Iris pigment epithelial cell (primary cell): ENCODE measurements at places on chromosomes 3 and 15.

DNA sequence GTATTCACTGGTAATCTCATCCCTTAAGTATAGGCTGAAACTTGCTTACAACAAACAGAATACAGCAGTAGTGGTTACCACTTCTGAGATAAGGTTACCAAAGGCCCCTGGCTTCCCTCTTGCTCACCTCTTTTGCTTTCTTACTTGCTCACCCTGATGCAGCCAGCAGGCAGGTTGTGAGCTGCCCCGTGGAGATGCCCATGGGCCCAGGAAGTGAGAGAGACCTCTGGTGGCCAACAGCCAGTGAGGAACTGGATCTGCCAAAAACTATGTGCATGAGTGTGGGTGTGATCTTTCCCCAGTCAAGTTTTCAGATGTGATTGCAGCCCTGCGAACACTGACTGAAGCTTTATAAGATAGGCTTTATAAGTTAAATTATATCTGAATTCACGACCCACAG is 48.7 kb downstream of the NMNAT3 start:
- DNase-seq: peak; percentile 14

DNA sequence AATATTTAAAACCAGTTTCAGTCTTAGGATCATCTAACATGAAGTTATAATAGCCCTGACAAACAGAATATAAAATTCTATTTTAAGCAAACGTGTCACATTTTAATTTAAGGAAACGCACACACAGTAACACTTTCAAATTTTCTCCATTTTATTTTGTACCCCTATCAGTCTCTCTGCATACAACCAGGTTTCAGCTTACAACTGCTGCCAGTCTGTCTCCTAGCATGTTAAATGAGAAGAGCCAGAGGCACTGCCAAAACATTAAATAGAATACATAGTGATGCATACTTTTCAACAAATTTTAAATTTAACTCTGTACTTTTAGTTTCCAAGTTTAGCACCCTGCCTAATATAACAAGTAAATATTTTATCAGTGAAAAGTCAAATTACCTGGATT is 60.8 kb downstream of the UACA start:
- no peak for DNase-seq

DNA sequence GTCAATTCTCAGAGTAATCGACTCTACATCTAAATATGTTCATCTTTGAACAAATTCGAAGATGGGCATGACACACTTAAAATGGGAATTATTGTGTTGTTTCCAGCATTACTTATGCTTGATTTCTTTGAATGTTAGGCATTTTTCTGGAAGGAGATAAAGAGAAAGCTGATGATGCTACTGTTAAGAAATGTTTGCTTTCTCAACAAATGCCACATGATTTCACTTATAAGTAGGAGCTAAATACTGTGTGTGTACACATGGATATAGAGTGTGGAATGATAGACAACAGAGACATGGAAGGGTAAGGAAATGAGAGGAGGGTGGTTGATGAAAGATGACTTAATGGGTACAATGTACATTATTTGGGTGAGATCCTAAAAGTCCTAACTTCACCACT is 400.9 kb downstream of the TBL1XR1 start:
- DNase-seq: peak; percentile 56

DNA sequence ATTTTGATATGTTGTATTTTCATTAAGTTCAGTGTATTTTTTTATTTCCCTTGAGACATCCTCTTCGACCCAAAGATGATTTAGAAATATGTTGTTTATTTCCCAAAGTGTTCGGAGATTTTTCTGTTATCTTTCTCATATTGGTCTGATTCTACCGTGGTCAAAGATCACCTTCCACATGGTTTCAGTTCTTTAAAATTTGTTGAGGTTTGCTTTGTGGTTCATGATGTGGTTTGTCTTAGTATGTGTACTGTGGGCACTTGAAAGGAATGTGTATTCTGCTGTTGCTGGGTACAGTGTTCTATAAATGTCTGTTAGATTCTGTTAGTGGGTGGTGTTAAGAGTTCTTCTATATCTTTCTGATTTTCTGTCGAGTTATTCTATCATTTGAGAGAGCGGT is 103.4 kb upstream of the FHIT start:
- DNase-seq: no peak

DNA sequence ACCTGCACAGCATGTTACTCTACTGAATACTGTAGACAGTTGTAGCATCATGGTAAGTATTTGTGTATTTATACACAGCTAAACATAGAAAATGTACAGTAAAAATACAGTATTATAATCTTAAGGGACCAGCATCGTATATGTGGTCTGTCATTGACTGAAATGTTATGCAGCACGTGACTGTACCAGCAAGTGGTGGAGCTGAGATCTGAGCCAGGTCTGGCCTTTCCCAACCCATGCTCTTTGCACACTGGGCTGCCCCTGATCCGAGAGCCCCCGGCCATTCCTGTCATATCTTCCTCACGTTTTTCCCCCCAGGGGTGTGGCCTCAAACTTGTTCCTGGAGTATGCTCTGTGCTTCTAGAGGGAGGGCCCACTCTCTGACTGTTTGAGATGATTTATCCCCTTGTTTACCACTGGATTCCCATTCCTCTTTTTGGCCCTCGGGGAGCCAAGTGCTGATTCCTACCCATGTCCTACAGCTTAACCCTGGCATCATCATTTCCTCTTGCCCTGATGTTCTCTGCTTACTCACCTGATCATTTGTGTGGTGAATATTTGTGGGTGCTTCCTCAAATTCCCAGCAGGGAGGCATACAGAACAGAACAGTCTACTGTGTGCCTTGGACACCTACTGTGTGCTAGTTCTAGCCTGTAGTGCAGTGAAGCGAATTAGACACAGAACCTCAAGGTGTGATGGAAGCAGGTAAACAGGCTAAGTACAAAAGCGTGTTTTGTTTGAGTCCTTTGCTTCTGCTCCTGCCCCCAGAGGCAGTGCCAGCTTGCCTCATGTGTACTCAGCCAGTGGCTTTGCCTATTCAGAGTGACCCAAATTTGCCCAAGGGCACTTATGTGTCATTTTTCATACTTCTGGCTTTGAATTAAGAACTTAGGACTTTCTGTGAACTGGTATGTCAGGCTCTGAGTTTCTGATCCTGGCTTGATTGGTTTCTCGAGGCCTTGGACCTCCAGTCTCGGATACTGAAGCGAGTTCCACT is 21.0 kb downstream of the CSRNP1 start:
- DNase-seq: no peak

DNA sequence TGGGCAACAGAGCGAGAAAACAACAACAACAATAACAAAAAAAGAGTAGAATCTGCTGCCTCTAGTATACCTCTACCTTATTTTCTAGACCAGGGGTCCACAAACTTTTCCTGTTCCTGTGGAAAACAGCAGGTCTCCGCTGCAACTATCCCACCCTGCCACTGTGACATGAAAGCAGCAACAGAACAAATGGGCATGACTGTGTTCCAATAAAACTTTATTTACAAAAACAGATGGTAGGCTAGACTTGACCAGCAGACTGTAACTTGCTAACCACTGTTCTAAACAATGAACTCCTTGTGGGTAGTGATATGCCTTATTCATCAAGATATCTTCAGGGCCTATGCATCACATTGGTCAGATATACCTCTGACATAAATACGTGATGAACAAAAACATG is 25.3 kb downstream of the POLQ start:
- no peak for DNase-seq

DNA sequence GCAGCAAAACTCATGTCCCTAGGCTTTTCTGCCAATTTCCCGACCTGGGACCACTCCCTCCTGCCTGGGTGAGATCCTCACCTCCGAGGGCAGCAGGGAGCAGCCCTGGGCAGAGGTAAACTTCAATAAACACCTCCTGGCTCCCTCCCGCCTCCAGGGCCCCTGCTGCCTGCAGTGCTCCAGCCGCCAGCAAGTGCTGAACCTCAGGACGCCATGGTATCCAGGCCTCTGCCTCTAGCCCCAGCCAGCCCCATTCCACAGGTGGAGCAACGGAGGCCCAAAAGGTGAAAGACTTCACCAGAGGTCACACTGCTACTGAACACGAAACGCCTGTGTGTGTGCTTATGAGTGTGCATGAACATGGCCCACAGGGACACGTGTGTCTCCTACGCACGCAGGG is 59.9 kb upstream of the LINGO1 start:
- DNase-seq: no peak

- no peak for DNase-seq
Measured at GRCh38 chr3:184765730-184766074, 46.3 kb upstream of the VPS8 start.

GRCh38 chr3:17643691-17644090 is 98.7 kb downstream of the TBC1D5 start:
- peak; percentile 86 for DNase-seq

GRCh38 chr3:37730383-37730782 is 131.3 kb upstream of the CTDSPL start:
- no peak for DNase-seq

DNA sequence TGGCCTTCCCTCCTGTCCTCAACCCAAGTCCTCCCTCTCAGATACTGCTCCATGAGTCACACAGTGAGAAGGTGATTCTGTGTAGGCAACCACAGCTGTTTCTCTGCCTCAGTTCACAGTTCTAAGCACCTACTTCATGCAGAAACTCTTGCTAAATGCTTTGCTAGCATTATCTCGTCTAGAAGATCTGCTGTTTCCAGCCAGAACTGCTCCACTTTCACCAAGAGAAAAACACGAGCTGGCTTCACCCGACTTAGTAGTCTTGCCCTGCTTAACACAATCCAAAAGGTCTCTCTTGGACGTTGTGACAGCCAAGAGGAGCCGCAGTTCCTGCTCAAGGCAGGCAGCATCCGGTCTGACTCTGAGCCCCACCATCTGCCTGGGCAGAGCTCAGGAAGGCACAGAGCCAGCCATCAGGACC is 272.1 kb downstream of the UACA start:
- peak; percentile 63 for DNase-seq

DNA sequence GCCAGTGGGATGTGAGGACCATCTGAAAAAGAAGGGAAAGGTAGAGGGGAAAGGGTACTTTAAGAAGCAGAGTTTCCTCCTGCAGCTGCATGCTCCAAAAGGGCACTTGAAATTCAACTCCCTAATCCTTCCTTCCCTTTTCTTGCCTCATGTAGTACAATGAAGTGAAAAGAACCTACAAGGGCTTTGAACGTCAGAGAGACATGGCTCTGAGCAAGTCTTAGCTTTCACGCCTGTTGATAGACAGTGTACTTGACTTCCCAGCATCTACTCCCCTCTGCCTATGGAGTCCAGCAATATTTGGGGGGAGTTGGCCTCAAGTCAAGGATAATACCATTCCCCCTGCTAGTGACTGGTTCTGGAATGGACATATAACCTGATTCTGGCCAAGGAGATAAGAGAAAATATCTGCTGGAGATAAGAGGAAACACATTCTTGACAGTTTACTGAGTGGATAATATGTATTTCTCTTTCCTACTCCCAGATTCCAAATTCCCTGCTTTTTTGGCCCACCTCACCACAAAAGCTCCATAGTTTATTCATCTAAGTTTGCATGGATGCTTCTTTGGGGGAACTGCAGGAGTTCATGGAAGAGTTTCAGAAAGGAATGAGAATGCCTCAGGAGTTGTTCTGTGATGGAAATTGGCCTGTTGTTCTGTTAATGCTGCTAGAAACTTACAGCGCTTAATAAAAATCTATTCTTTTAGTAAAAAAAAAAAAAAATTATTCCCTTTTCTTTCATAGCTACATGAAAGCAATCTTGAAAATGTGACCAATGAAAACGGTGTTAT is 193.0 kb upstream of the TPM1 start:
- no peak for DNase-seq

DNA sequence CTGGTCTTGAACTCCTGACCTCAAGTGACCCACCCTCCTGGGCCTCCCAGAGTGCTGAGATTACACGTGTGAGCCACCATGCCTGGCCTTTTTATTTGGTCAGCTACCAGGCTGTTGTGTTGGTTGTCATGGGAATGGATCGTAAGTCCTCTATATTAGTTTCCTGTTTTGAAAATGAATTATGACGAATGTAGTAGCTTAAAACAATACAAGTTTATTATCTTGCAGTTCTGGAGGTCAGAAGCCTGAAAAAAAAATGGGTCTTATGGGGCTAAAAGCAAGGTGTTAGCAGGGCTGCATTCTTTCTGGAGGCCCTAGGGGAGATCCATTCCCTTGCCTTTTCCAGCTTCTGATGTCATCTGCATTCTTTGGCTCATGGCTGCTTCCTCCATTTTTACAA is 25.1 kb upstream of the HERC1 start:
- peak; percentile 56 for DNase-seq

DNA sequence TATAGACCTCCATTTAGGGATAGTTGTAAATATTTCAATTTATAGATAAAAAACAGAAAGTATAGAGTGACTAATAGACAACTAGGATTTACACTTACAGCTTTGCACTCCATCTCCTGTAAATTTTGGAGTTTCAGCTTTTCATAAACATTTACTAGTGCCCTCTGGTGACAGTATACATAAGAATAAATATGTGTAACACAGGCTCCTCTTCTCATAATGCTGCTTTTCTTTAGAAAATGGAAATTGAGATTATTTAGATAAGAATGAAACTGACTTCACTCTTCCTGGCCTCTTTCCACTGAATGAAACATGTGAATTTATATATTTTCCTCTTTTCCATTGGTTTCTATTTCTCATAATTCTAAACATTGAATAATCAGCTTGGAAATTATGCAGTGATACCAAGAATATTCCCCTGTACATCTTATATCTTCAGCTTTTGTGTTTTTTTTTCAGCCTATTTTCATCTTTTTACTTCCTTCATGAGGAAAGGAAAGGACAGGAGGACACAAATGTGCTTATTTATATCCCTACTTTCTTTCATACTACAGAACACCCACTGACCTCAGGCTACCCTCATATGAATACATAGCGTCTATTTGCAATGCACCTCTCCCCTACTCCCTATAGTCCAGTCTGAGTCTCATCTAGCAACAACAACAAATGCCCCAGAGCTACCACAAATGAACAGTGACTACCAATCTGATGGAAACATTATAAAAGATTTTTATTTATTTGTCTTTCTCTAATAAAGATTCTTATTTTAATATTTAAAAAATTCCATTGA is 103.1 kb upstream of the CCDC39 start:
- DNase-seq: no peak

DNA sequence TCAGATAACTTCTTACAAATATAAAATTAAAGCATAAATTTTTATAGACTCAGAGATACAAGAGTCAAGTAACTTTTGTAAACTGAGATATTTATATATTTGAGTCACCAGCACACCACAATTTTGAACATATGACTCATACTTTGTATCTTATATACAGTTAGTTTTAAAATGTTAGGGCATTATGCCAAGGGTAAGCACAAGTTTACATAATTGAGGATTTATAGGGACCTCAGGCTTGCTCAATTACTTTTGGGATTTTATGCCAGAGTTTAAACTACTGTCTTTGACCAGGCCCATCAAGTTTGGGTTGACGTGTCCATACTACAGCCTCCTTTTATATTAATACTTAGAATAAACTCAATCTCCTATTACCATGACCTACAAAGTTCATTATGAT is 7.4 kb upstream of the FGF7 start:
- DNase-seq: peak; percentile 93

DNA sequence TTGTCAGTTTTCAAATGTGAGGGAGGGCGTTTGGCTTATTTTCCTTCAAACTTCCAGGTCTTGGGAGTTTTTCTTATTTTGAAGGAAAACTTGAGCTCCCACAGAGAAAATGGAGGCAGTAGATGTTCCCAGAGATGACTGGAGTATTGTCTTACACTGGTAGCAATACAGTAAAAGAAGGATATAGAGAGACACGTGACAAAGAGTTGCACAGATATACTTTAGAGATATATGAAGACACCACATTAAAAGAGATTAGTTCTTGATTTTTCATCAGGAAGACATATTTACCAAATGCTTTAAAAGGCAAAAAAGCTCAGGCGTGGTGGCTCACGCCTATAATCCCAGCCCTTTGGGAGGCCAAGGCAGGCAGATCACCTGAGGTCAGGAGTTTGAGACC is 490.9 kb downstream of the FOXP1 start:
- no peak for DNase-seq

- no peak for DNase-seq
Measured at GRCh38 chr3:142259359-142259758, 34.0 kb upstream of the GK5 start.
